ENCODE measurements at places on chromosomes 7 and 10.

- no peak for DNase-seq
These were observed 133.4 kb upstream of the TCERG1L start for GRCh38 chr10:131444862-131445461.

GRCh38 chr7:45486575-45486974 lies 87.6 kb upstream of the ADCY1 start:
- DNase-seq: no peak

DNA sequence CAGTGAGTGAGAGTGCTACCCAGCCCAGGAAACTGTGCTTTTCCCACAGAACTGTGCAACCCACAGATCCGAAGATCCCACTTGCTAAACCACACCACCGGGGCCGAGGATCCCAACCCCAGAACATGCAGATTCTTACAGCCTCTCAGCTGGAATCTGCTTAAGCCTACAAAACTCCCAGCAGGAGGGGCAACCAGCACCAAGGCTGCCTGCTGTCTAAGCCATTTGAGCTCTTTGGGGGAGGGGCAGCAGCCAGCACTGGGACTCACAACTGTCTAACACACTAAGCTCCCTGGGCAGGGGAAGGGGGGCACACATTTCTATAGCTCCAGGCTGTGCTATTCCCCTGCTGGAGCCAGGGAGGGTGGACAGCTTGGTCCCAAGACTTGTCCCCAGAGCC lies 529.9 kb downstream of the XPNPEP1 start:
- DNase-seq: no peak

- no peak for DNase-seq
These were observed 7.7 kb downstream of the DRGX start for GRCh38 chr10:49388161-49388560.

GRCh38 chr10:77911535-77912123 lies 14.9 kb downstream of the DLG5 start:
- DNase-seq: no peak

DNA sequence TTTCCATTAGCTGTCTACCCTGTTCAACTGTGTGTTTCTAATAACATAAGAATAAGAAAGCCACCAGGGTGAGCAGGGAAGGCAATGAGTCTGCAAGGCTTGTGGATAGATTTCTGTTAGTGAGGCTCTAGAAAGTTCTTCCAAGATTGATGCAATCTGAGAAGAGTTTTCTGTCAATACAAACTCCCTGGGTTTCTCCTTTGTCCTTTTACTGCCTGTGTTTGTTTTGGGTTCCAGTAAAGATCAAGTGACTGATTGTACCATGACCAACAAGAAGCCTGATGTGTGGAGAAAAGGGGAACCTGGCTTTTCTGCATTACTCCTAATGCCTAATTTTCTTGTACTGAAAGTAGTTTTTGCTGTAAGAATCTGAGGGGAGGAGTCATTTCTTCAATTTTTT lies 139.9 kb downstream of the CFTR start:
- no peak for DNase-seq

Data from suppressor macrophage treated with lipopolysaccharide for 4 hours (primary cell).